ENCODE measurements at places on chromosomes 5 and 9.

DNA sequence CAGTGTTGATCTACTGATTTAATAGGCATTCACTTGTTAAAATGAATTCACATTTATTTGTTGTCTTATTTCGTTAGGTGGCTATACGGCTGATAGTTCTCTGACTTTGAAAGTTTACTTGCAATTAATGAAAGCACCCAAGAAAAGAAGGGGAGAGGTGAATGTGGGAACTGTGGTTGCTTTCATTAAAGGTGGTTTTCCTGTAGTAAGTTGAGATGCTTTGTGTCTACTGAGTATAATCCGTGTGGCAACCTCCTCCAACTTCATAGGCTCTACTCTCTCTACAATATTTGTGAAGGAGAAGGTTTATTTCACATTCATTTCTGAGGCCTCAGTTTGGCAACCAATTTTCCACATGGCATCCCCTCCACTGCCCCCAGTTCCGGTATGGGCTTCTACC lies 12.8 kb upstream of the MACIR start:
- no peak for DNase-seq

- DNase-seq, result no peak
Observed at GRCh38 chr9:86708918-86709835, 238.1 kb downstream of the GAS1 start.

GRCh38 chr5:69512740-69513260 lies 20.2 kb downstream of the OCLN start:
- DNase-seq, result peak; percentile 84

GRCh38 chr5:88426441-88426840 lies 157.8 kb upstream of the TMEM161B start:
- DNase-seq, result no peak

DNA sequence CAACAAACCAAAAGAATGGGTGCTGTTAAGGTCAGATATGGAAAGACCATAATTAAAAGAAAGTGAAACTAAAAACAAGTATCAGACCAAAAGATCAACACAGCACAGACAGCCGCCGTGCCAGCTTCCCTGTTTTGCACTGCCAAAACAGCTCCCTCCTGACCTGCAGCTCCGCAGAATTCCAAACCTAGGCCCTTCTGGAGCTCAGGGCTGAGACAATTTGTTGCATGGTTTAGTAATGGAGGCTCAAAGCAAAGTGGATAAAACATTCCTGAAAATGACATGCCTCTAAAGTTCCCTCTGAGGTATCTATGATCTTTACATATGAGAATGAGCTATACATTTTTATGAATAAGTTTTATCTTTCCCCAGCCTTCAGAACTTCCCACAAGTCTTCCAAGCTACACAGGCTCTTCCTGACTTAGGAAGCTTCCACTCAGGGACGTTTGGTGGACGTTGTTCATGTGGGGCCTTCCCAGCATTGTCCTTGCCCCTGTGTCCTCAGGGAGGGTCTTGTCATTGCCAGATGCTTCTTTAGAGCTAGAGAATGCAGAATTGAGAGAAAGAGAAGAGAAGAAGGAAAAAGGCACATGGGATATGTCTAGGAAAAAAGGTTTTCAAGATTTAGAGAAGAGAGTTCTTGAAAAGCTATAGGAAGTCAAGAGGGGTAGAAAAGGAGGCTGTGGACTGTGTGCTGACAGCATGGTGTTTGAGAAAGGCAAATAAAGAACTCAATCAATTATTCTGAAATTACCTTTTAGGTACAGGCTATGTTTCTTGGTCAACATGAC lies 28.4 kb upstream of the SSBP2 start:
- peak; percentile 29 for DNase-seq

DNA sequence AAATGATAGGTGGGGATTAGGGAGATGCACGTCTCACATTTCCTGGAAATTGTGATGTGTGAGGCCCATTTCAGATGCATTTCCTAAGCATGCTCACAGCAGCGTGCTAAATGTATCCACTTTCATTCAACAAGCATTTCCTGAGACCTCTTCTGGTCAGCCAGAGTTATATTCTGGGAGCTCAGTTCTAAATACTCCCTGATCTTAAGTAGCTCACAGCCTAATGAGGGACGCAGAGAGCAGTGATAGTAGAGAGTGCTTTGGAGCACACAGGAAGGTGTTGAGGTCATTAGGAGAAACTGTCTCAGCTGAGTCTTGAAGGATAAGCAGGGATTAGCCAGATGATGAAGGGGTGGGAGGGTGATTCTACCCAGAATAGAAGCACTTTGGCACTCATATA lies 46.2 kb upstream of the FSD1L start:
- DNase-seq, result peak; percentile 71

DNA sequence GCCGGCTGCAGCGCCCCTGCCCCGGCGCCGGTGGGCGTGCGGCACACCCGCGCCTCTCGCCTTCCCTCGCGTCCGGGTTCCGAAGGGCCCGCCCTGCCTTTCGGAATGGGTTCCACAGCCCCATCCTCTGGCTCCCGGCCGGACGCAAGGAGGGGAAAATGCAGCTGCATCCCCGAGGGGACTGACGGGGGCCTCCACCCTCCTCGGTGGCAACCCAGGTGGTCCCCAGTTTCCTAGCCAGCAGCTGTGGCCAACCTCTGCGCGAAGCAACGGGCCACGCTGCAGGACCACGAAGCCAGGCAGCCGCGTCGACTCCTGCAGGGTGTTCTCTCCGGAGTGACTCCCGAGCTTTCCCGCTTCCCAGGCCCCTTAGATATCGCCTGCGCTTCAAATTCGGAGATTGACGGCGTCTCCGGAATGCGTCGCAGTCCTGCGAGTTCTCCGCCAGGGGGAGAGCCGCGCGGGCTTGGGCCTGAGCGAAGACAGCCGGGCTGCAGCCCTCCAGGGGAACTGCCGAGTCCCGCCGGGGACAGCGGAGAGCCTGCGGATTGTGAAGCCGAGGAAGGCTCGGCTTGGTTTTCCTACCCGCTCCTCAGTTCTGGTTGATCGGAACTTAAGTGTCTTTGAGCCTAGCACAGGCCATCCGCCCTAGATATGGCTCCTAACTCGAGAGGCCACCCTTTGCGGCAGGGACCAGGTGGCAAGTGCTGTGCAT lies 582 bp upstream of the APBA1 start:
- DNase-seq, result peak; percentile 89

DNA sequence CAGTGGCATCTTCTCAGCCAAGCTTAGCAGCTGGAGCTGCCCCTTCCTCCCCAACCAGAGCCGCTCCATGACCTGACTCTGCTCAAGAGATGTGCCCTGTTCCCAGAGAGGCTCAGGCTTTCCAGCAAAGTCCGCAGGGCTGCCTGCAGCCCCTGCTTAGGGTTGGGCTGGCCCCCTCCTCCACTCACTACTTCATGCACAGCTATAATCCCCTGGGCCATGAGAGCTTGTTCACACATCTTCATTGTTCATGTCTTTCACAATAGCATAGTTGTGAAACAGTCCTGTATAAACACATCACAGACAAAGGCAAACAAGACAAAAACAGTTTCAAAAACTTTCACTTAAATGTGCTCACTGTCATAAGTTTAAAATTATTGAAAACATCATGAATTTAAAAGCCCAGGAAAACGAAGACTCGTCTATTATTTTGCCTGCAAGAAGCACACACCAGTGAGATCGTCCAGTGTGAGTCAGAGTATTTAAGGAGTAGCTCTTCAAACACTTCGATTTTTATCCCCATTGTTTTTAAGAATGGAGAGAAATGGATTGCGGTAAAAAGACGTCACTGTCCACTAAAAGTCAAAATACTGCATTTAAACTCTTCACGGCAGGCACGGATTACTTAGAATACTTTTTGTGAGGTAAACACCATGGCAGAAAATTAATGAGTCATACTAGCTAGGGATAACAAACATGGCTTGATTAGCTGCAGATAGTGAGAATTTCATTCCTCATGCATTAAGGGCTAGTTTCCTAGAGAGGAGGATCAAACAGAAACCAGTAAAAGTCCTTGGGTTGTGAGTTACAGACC lies 40.7 kb upstream of the S1PR3 start:
- peak; percentile 88 for DNase-seq

DNA sequence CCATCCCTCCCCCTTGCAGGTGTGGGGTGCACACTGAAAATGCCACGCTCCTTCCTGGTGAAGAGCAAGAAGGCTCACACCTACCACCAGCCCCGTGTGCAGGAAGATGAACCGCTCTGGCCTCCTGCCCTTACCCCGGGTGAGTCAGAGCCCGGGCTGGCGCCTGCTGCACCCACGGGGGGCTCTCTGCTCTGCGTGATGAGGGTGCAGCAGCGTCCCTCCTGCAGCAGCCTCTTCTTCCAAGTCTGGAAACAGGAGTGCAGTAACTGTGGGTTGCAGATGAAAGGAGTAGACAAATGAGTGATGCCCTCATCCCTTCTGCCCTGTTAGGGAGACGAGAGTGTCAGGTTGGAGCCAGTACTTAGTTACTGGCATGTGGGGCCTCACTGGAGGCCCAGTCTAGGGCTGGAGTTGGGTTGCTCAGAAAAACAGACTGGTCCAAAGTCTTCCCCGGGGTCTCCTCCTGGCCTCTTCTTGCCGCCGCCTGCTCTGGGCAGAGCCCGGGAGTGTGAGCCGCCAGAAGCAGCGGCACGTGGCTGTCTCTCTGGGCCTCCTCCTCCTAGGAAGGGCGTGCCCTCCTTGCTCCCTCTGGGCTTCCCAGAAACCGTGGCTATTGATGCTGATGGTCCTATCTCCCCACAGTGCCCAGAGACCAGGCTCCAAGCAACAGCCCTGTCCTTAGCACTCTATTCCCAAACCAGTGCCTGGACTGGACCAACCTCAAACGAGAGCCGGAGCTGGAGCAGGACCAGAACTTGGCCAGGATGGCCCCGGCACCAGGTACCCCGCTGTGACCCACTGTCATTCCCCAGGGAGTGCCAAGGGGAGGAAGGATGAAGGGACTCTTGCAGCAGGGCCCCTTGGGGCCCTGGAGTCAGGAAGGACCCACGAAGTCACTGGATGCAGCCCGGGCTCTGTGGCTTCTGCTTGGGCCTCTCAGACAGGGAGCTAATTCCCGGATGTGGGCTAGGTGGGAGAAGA lies 8.4 kb downstream of the GFI1B start:
- DNase-seq, result no peak

DNA sequence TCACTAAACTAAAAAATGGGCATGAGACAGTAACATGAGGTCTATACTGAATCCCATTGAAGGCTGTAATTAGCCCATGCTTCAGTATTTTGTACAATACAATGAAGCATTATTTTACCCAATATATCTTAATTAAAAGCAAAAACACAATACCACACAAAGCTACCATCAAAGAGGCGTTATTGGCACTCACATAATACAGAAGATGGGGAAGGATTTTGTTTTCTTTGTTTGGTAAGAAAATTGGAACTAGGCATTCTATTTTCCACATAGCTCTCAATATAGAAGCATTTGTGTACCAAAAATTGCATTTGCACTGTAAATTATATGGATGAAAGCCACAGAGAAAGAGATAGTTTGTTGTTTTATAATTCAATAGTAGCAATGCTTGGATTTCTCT lies 761.0 kb downstream of the EFNA5 start:
- DNase-seq, result no peak

DNA sequence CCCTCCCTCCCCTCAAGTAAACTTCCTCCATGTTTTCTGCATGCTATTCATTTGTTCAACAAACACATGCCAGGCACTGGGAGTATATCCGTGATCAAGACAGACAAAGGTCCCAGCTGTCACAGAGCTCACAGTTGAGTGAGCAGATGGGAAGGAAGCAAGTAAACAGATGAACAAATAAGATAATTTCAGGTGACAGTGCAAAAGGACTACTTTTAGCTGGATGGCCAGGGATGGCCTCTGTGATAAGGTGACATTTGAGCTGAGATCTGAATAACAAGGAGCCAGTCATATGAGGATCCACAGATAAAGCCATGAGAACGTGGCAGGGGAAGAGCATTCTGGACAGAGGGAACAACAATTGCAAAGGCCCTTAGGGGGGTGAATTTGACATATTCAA lies 121.7 kb upstream of the RAD23B start:
- no peak for DNase-seq
